ENCODE measurements at places on chromosomes 7 and 10.
A peak's percentile ranks its signal among the peaks of the same experiment; 100 is the strongest.

GRCh38 chr7:98641646-98642500, 24.8 kb downstream of the NPTX2 start:
- DNase-seq = peak; percentile 48

- no peak for DNase-seq
These were observed 106.6 kb upstream of the KCNMA1 start for GRCh38 chr10:77744245-77744644.

GRCh38 chr10:76209135-76209534, 777.7 kb downstream of the LRMDA start:
- no peak for DNase-seq

- DNase-seq = no peak
These were observed 404.3 kb upstream of the KLF6 start for GRCh38 chr10:4189281-4189680.

DNA sequence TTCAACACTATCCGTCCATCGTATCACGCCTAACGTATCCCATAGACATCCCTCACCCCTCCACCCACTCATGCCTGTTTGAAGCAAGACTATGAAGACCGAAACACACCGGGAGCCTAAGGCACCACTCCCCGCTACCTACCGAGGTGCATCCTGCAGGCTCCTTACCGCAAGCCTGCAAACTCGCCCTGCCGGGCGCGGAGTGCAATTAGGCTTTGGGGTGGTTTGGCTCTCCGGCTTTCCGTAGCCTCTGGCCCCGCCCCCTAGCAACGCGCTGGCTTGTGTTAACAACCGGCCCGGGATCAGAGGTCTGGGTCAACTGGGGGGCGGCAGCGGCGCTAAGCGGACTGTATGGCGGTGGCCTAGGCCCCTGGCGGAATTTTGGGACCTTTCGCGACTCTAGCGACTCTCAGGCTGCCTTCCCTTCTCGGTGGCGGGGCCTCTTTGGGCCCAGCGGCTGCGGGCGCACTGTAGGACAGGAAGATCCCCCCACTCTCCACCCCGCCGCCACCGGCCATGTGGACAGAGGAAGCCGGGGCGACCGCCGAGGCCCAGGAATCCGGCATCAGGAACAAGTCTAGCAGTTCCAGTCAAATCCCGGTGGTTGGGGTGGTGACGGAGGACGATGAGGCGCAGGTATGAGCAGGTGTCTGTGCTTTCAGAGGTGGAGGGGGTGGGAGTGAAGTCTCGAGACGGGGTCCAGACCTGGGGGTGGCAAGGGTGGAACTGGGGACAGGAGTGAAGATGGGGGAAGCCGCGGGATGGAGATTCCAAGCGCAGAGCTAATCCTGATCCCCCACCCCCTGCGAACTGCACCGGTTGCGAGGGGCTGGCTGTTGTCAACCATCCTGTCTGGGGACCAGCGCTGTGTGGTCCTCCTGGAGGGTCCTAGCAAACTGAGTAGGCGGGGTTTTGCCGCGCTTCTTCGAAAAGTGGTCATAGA, at the start of gene CFAP69:
CFAP69 (plus strand) TSS at position 266 of the 943 bp plus-strand sequence; CDS start at position 517, 251 bp downstream.
- peak; percentile 63 for DNase-seq

DNA sequence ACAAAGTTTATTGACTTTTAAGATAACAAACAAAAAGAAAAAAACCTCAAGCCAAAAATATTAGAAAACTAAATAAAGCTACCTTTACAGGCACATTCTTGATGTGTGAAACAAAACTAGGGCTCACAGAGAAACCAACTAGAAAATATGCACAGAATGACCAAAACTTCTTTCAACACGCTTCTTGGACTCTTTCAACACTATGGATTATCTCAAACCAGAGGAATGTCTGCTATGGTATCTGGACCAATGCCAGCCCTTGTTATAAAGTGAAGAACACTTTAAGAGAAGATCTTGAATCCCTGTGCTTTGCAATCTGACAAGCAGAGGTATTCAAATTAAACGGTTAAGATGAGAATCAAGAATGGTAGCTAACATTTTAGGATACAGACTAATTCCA, 76.6 kb downstream of the DNAJC1 start:
- no peak for DNase-seq

GRCh38 chr7:83956104-83956503, 238.5 kb downstream of the SEMA3A start:
- DNase-seq = no peak

DNA sequence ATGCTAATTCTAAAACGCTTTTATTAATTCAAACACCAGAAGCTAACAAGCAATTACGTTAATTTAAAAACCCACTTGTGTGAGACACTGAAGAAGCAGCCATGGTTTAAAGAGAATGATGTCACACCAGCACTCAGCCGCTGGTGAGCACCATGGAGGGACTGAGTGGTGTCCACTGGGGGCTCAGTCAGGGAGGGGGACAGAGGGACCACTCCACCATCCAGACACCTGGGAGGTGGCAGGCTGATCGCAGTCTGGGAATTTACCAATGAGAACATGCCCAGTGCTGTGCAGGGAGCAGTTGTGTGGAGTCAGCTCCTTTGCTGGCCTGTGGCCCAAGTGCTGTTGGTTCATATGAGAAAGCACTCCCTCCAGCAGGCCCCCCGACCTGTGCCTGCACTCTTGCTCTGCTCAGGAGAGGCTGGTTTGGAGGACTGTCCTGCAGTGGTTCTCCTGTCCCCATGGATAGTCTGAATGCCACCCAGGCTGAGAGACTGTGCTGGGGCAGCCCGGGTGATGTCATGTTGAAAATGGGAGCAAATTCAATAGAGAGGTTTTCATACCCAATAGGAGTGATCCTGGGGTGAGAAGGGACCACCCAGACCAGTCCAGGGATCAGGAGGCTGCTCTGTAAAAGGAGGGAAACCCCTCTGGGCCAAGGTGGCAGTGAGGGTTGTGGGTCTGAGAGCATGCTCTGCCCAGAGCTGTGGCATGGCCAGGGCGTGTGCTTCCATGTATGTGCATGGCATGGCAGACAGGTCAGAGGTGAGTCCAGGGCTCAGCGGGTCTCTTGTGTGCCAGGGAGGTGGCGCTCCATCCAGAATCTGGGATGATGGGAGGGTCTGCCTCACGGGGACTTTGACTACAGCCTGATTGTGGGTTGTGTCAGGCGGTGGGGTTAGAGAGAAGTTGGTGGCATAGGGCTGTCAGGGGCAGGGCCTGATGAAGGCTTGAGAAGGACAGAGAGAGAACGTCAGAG, 12.7 kb downstream of the ADCY1 start:
- no peak for DNase-seq

DNA sequence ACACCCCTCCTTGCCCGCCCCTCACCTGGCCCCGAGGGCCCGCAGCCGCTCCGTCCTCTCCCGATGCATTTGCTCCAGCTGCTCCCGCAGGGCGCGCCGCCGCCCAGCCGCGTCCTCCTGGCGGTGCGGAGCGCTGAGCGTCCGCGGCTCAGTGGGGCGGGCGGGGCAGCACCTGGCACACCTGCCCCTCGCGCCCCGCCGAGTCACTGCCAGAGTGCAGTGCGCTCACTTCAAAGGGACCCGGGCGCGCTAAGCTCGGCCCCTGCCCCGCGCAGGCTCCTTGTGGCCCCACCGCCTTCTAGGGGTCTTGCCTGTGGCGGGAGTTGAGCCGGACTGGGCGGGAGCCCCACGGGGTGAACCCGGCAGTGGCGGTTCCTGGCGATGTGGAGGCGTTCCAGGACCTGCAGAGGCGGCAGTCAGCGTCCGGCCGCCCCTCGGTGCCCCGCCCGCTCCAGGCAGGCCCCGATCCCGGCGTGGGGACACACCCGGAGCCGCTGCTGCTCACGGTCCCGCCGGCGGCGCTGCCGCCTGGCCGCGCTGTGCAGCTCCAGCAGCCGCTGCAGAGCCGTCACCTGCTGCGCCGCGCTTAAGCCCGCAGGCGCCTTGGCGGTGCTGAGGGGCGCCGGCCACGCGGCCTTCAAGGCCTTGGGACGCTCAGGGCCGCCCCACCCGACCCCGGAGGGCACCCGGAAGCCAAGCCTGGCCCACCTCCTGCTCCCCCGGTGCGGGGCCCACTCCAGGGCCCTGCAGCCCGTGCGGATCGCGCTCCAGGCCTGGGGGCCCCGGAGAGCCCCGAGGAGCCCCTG, 6.7 kb downstream of the ATP6V1F start:
- DNase-seq = no peak

DNA sequence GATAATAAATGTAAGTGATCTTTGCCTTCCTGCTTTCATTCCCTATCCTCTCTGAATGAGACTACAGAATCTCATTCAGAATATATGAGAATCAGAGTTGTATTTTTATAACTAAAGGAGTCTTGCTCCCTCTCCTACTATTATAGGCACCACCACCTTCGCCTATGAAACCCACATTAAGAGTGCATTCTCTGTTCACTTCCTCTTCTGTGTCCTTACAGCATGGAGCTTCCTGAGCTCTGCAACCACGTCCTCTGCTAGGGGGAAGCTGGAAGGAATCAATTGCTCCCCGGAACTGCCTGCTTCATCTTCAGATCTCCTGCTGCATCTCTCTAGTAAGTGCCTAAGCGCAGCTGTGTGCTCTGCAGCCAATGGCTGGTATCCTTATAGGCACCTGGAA, 820.7 kb downstream of the GRID1 start:
- DNase-seq = peak; percentile 24

DNA sequence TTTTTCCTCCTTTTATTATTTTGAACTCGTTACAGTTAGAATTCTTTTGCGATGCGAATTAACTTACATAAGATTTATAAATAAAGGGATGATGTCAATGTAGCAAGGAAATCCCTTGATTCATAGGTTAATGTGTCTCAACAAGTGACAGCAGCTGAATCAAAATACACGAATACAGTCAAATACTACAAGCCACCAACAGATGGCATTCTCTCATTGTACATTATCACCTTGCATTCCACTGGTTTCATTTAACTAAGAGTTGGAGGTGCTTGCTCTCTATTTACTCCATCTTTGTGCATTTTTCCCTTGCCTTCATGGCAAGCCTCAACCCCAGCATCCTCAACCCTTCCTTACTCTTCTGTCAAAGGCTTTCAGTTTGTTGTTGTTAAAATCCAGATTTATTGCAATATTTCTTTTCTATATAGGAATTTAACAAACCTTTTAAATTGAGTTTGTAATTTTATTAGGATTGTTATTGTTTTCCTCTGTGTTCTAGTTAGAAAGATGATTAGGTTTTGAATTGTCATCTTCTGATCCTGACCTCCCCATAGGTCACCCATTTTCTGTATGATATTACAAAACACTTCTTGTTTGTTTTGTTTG, 78.3 kb downstream of the SLC25A40 start:
- DNase-seq = peak; percentile 44

GRCh38 chr10:102135956-102136526, 3.2 kb downstream of the PPRC1 start:
- no peak for DNase-seq

DNA sequence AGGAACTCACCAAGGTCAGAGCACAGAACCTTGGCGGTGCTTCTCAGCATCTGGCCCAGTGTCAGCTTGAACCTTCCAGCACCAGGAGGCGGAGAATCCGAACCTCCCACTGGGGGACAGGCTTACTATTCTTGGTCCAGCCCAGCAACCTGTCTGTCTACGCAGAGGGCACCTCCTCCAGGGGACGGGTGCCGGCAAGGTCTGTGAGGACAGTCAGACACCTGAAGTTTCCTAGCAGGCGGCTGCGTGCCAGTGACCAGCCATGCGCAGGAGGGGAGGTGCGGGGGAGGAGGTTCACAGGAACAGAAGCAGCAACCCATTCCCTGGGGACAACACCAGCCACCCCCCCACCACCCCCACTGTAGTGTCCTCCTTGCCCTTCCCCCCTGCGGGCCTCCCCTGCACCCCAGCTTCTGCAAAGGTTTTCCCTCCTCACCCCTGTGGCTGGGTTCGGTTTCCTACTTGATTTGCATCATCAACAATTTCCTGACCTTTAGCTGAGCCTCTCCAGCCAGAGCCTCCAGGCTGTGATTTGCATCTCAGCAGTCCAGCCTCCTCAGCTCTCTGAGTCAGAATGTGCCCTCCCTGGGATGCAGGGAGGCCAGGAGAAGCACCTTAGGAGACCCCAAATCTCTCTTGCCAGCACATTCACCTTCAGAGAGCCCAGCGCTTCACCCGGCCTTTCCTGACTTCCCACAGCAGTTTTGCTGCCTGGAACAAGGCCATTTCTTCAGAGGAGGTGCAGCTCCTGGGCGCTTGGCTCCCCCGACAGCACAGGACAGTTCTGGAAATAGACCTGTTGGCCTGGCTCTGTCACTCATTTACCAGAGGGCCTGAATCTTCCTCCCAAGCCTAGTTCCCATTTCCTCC, 107.5 kb upstream of the NPS start:
- DNase-seq = no peak

GRCh38 chr7:92276460-92276864, 30.7 kb downstream of the ANKIB1 start:
- DNase-seq = no peak

GRCh38 chr7:93361853-93362252, 129.7 kb downstream of the VPS50 start:
- DNase-seq = no peak

GRCh38 chr10:14244801-14245211, 85.9 kb downstream of the FRMD4A start:
- no peak for DNase-seq

GRCh38 chr10:103382769-103383168, 13.5 kb downstream of the ATP5MK start:
- no peak for DNase-seq

DNA sequence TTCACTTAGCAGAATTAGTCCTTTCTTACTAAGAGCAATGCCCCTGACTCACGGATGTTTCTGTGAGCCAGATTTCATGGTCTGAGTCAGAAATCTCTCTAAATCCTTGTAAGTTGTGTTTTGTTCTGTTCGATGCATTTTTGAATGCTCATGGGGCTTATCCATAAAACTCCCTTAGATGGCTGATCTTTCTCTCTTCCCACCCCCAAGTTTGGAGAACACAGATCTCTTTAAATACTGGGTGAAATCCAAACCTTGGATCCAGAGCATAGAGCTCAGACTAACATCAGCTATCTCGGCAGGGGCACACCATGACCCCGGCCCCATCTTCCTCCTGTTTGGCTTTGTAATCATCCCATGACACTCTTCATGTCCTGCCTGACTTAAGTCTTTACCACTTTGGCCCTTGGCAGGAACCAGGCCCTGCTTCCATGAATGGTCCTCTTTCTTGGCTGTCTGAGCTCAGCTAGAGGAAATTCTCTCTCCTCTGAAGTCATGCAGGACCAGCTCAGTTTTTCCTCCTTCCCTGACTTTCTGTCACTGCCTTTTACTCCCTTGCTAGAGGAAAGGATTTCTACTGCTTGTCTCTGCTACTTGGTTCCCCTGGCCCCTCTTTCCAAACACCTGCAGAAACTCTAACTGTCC, 120.4 kb upstream of the RAB11FIP2 start:
- DNase-seq = no peak

GRCh38 chr7:66227808-66228207, 22.7 kb downstream of the TPST1 start:
- no peak for DNase-seq

- no peak for DNase-seq
These were observed 59.1 kb downstream of the CXCL12 start for GRCh38 chr10:44325596-44326307.

GRCh38 chr7:5063698-5064097, 18.0 kb downstream of the RBAK start:
- no peak for DNase-seq

- no peak for DNase-seq
These were observed 58.8 kb downstream of the CYCS start for GRCh38 chr7:25066253-25066652.
